ENCODE measurements at places on chromosomes 7 and 10. TPM values are rescaled to one million over a fixed set of nuclear protein-coding genes. Genes with fewer than 3 reads are reported as not detected.

APBB1IP gene
- polyA plus RNA-seq = 5.5 TPM

DNA sequence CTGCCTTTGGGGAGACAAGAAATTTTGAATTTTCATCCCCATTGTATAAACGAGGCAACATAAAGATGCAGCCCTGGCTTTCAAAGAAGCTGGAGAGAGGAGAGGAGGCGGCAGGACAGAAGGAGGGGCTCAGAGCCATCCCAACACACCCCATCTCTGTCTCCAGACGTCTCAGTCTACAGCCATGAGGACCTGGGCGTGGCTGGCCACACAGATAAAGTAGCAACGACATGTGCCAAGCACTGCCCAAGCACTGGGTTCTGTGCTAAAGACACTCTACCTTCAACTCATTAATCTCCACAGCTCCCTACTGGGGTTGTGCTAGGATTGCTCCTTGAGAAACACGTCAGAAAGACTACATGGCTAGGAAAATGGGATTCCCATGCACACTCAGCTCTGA lies 65.2 kb downstream of the DLG5 start:
- no peak for DNase-seq

DNA sequence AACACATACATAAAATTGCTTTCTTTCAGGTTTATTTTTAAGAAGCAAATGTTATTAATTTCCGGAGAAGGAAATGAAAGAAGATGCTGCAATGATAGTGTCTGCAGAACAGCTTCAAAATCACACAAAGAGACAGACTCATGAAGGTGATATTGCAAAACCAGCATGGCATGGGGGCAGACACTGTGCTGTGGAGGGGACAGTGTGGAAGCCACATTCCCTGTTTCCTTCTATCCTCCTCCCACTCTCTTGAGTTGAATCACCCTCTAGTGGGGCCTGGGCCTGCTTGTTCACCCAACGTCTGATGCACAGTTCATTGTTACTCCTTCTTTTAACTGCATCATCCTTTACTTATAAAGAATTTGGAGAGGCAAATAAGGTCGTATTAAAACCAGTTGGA lies 104.0 kb upstream of the INSIG1 start:
- no peak for DNase-seq

LRRN3 gene
- polyA plus RNA-seq = 2.2 TPM
